ENCODE measurements at places on chromosomes 6 and 20.

DNA sequence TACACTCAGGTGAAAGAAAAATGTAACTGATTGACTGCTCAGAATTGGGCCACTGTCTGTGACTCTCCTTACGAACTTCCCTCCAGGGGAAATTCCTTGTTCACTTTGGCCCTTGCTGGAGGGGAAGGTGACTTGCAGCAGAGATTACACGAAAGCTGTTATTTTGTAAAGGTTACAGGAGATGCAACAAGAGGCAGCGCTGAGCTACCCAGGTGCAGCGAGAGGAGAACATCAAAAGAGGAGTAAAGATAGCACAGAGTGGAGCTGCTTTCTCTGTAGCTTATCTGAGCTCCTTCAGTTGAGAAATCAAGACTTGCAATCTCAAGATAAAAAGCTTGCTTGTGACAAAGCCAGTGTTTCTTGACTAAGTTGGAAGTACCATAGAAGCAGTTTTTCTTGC lies 144.6 kb downstream of the ARHGAP18 start:
- DNase-seq = no peak

DNA sequence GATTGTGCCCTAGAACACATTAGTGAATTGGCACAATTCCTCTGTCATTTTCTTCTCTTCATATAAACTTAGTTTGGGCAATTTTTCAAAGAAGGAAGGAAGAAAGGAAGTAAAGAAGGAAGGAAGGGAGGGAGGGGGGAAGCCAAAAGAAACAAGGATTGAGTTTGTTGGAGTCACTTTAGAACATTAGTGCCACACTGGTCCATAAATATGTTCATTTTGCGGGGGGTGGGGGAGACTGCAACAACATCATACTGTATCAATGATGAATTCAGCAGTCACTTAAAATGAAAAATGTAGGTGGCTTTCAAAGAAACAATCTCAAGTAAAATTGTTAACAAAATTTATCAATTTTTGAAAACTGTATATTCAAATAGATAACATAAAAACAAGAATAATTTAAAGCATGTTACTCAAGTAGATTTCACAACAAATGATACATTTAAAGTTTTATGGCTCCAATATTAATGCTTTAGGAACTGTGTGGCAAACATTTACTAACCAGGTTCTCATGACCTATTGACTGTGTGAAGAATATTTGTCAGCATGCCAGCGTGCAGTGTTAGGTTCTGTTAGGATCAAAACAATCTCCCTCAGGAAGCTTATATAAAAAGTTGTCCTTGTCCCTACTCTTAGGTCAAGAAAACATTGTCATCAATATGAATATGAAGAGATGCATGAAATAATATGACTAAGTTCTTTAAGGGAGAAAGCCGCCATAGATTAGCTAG lies 208.1 kb upstream of the AGPAT4 start:
- DNase-seq = peak; percentile 27

DNA sequence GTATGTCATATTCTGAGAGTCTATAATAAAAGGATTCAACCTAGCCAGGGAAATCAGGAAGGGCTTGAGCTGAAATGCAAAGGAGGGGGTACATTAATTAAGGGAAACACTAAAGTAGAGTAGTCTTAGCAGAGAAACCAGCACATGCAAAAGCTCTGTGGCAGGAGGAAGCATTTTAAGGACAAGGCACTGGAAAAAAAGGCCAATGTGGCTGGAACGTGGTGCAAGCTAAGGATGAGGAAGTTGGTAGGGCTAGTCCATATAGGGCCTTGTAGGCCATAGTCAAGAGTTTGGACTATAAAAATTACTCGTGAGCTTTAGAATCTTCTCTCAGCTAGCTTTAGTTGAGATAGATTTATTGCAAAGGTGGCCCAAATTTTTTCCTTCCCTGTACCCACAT lies 75.2 kb upstream of the TOP1 start:
- DNase-seq = no peak

- DNase-seq = peak; percentile 86
Observed at GRCh38 chr6:30915591-30915946, 1.5 kb downstream of the VARS2 start.

GRCh38 chr6:79313254-79313653 lies 78.8 kb upstream of the HMGN3 start:
- no peak for DNase-seq

- no peak for DNase-seq
Observed at GRCh38 chr20:16701296-16701695, 28.5 kb upstream of the SNRPB2 start.

DNA sequence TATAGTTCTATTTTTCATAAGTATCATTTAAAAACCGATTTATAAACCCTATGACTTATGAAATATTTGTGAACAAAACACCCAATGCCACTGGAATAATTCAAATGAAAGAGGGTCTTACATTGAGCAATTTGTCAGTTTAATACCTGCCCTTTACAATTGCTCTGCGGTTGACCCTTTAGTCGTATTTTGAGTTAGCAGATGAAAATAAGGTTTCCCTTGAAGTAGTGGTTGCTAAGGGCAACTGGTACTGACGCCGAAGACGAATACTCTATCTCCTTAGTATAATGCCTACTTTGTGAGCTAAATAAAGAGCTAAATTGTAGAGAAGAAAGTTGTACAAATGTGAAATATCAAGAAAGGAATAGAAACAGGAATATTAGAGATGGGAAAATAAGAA lies 69.4 kb downstream of the KCNQ5 start:
- no peak for DNase-seq

DNA sequence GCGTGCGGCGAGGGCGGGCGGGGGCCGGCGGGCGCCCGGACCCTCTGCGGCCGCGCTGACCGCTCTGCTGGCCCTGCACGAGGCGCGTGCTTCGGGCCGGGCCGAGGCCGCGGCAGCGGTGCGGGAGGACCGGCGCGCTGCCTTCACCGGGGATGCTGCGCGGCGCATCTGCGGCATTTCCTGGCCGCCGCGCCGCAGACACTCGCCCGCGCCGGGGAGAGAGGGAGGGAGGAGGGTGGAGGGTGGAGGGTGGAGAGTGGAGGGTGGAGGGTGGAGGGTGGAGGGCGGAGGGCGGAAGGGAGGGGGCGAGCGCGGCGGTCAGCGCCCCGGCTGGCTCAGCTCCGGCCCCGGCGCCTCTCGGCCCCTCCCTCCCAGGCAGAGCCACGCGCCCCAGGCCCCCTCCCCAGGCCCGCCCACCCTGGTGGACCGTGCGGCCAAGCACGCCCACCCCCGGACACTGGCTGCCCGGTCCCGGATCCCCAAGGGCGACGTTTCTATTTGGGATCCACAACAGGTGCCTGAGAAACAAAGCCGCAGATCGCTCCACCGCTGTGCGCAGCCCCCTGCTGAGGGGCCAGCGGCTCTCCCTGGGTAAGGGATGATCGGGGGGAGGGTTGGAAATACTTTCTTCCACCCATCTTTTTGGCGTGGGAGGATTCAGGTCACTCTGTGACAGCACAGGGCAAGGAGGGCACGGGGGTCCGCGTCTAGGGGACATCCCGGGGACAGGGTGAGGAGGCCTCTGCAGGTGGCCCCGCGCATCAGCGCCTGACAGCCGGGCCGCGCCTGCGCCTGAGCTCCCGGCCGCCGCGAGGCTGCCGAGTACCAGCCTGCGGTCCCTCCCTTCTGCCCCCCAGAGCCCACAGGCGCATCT lies 111.2 kb upstream of the BEND6 start:
- DNase-seq = peak; percentile 92

GRCh38 chr6:135675862-135676261 lies 175.6 kb upstream of the PDE7B start:
- DNase-seq = peak; percentile 13

DNA sequence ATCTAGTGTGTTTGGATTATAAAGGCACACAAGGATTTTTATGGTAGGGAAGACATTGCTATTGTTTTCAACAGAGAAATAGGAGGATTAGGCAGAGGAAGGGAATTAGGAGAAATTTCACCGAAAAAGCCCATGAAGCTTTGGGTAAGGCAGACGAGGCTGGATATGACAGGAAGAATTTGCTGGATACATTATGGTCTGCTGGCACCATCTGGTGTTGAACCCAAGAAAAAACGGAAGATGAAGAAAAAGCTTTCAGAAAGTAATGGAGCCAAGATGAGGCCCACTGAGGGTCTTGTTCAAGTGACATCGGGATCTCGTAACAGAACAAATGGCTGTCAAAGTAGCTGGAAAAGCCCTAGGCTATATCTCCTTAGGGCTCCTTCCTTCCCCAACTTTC lies 56.5 kb downstream of the OR2J2 start:
- DNase-seq = no peak

DNA sequence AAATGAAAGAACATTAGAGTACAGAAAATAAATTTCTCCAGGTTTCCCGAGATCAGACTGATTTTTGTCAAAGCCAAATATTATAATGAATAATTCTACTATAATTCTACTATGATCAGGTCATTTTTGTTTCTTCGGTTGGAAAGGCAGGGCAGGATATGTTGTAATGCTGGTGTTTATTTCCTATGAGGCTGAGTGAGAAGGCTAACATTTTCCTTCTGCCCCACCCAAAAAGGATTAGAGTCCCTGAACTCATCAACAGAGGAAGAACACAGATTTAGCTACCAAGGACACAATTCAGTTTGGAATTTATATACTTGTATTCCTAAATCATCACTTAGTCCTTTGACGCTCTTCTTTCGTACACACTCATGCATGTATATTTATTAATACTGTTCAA lies 318.9 kb downstream of the SYNE1 start:
- DNase-seq = peak; percentile 61

GRCh38 chr6:133046576-133046975 lies 194.6 kb upstream of the EYA4 start:
- no peak for DNase-seq

- DNase-seq = no peak
Observed at GRCh38 chr6:39859025-39859424, 66.8 kb downstream of the DAAM2 start.

DNA sequence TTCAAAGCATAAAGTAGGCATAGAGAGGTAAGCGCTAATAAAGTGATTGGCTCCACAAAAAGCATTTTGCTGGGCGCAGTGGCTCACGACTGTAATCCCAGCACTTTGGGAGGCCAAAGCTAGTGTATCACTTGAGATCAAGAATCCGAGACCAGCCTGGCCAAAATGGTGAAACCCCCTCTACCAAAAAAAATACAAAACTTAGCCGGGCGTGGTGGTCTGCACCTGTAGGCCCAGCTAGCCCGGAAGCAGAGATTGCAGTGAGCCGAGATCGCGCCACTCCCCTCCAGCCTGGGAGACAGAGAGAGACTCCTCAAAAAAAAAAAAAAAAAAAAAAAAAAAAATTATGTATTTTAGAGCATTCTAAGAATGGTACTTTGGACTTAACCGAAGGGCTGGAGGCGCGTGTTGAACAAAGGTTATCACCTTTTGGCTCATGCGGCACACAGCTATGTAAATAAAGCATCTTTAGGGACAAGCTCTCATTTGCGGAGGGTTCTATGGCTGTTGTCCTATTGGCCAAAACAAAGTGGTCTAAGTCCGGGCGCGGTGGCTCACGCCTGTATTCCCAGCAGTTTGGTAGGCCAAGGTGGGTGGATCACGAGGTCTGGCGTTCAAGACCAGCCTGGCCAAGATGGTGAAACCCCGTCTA lies 17.4 kb downstream of the HFE start:
- no peak for DNase-seq

- DNase-seq = peak; percentile 87
Observed at GRCh38 chr6:149026530-149026942, 279.7 kb downstream of the UST start.
